ENCODE measurements at places on chromosomes 7 and 10. TPM values are rescaled to one million over a fixed set of nuclear protein-coding genes. Genes with fewer than 3 reads are reported as not detected.

- peaks cover 2% of the 10 kb centered on the region for H3K36me3 ChIP-seq
- no peak for DNase-seq
- no peak overlapping the region for H3K27ac ChIP-seq
These were observed 35.1 kb downstream of the RCC1L start for GRCh38 chr7:75038508-75038907.

DNA sequence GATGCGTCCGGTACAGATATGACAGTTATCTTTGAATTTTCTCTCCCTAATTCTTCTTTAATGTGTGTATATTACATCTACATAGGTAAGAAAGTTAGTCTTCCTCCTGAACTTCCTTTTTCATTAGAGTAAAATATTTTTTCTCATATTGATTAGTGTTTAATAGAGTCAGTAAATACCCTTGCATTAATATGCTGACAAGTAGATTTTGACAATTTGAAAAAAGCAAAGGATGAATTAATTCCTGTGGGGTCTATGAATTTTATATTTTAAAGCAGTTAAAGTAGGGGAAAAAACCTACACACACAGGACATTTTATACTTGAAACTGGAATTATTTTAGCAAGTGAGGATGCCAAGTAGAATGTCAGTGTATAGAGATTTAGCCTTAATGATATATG lies 9.4 kb downstream of the OTUD1 start:
- DNase-seq, result no peak
- no peak overlapping the region for H3K27ac ChIP-seq
- no peaks in the 10 kb centered on the region for H3K27me3 ChIP-seq
- peaks cover 7% of the 10 kb centered on the region for H3K36me3 ChIP-seq
- H3K4me1 ChIP-seq, result peaks cover 15% of the 10 kb centered on the region

DNA sequence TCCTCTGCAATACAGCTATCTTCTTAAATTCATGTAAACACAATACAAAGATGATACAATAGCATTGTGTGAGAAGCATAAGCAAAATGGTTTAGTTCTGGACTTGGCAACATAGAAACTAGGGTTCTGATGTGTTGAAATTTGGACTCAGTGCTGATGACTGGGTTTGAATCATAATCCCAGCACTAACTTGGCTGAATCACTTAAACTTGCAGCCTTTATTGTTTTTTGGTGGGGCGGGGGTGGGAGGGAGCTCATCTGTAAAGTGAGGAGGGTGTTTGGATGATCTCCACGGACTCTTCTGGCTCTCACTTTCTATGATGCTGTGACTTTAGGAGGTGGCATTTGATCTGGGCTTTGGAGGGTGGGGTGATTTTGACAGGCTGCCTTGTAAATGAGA lies 158.2 kb downstream of the WNT2 start:
- no peak overlapping the region for H3K4me3 ChIP-seq
- no peak overlapping the region for H3K27ac ChIP-seq
- H3K36me3 ChIP-seq, result no peaks in the 10 kb centered on the region
- H3K27me3 ChIP-seq, result peaks cover 3% of the 10 kb centered on the region
- no peak for DNase-seq

The HOXA11 gene
- total RNA-seq, result not detected

The TBX20 gene
- total RNA-seq, result 0.34 TPM
